ENCODE measurements at places on chromosomes 5 and 9. TPM values are rescaled to one million over a fixed set of nuclear protein-coding genes. Genes with fewer than 3 reads are reported as not detected.

The APBA1 gene
- total RNA-seq, result 4.3 TPM

The SLC22A4 gene
- 8.5 TPM for total RNA-seq

The ADRB2 gene
- 26.4 TPM for total RNA-seq

The CDC25C gene
- 0.47 TPM for total RNA-seq

The OXCT1 gene
- total RNA-seq, result 10.2 TPM

The MEIKIN gene
- not detected for total RNA-seq

The ZSWIM6 gene
- total RNA-seq, result 18.1 TPM

The SPATA31C1 gene
- not detected for total RNA-seq

The TNFSF8 gene
- total RNA-seq, result 3.5 TPM

The MED27 gene
- total RNA-seq, result 15.7 TPM

The PRLR gene
- total RNA-seq, result 3.2 TPM

The NR4A3 gene
- total RNA-seq, result 1.7 TPM

The NUTM2G gene
- total RNA-seq, result not detected

The OR1J4 gene
- not detected for total RNA-seq

The LRRC19 gene
- 0.27 TPM for total RNA-seq

The STC2 gene
- total RNA-seq, result 10.8 TPM

The FAM120AOS gene
- 45.0 TPM for total RNA-seq

The OR2S2 gene
- not detected for total RNA-seq

The SLC25A51 gene
- total RNA-seq, result 23.8 TPM

The STRBP gene
- 23.7 TPM for total RNA-seq

The CD274 gene
- 16.5 TPM for total RNA-seq

The OR1N1 gene
- not detected for total RNA-seq

The TAF11L6 gene
- total RNA-seq, result not detected

The PCDHB10 gene
- total RNA-seq, result 2.0 TPM

The PCDHGA12 gene
- 5.9 TPM for total RNA-seq

The CCDC192 gene
- total RNA-seq, result not detected
